Frontal cortex (tissue), 4 donors: ENCODE measurements at places on chromosomes 2 and 18.

DNA sequence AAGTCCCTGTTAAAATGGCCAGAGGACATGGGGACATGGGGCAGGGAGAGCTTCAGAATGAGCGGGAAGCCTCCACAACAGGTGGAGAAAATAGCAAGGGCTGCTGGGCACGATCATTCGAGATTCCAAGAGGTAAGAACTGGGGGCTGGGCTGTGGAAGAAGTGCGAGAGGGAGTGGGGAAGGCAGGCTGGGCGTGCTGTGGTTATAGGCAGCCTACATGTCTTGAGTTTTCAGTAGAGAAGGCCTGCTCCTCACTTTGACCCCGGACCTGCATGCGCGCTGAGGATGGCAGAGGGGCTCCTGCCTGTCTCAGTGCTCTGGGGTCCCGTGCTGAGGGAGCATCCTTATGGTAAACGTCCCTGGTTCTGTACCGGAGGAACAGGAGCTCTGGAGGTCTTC lies 115.5 kb downstream of the AGAP1 start:
- DNase-seq: no peak

GRCh38 chr2:128520340-128520739 lies 201.7 kb upstream of the HS6ST1 start:
- no peak for DNase-seq

DNA sequence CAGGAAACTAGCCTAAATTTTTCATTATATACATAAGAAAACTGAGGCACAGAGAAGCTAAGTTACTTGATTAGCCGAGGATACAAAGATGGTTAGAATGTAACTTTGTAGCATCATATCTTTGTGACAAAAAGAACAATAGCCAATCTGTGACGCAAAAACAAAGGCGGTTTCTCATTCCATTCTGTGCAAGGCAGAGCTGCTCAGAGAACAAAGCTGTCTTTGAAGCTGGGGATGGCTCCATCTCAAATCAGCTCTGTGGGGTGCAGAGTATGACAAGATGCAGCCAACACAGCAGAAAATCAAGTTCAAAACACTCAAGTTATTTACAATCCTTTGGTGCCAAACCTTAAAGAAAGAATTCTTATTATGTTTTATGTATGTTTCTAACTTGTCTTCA lies 81.9 kb upstream of the VWC2L start:
- DNase-seq: peak; percentile 33

- DNase-seq: no peak
Observed at GRCh38 chr2:206721256-206721920, 3.2 kb upstream of the DYTN start.

DNA sequence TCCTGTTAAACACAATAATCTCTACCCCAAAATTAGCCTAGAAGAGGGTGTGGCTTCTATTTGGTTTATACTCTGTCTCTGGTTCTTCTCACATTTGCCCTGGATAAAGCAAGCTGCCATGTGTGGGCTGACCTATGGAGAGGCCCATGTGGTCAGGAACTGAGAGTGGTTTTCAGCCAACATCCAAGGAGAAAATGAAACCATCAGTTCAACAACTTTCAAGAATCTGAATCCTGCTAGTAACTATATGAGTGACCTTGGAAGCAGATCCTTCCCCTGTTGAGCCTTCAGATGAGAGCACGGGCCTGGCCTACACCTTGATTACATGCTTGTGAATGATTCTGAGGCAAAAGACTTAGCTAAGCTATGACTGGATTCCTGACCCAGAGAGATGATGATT lies 11.5 kb upstream of the TRIB2 start:
- no peak for DNase-seq

DNA sequence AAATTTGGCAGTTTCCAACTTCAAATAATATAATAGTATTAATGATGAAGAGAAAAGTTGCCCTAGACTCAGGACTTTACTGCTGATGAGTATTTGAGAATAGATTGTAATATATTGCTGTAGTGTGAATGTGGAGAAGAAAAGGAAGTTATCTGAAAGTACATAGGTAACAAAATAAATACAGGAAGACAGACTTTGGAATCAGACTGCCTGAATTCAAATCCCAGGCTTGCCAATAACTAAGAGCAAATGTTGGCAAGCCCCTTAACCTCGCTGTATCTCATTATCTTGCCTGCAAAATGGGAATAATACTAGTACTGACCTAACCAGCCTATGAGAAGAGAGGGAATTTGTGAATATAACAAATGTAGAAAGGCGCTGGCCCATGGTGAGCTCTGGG lies 765.2 kb upstream of the ID2 start:
- DNase-seq: no peak

GRCh38 chr2:221169724-221170123 lies 402.4 kb downstream of the EPHA4 start:
- no peak for DNase-seq

DNA sequence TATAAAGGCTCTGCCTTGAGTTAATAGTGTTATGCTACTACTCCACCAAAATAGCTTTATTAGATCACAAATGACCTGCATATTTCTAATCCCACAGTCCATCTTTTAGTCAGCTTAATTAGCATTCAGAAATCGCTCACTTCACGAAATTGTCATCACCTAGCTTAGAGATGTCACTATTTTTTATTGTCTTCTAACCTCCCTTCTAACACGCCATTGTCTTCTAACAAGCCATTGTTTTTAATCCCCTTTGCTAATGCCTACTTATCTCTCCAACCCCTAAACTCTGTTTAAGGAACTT lies 97.1 kb downstream of the EPB41L5 start:
- no peak for DNase-seq

GRCh38 chr18:21669736-21670285 lies 34.8 kb downstream of the ABHD3 start:
- no peak for DNase-seq

- peak; percentile 10 for DNase-seq
Observed at GRCh38 chr2:44362207-44363015, 664 bp downstream of the CAMKMT start.

DNA sequence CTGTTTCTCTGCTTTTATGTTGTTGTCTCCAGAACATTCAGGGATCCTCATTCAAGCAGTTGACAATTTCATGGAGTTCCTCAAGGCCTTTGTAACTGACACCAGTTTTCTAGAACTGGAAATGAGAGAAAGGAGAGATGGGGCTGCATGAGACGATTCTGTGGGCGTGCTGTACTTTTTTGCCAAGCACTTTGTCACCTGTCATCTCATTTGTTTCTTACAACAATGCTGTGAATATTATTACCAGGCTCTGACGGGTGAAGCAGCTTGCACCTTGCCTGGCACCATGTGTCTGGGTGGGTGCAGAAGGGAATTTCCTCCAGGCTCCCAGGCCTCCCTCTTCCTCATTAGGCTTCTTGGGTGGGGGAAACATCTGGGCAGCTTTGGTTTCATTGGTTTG lies 22.2 kb upstream of the ATOH8 start:
- DNase-seq: no peak

- DNase-seq: no peak
Observed at GRCh38 chr18:59833785-59834184, 66.0 kb upstream of the PMAIP1 start.

GRCh38 chr2:123732563-123732962 lies 292.5 kb upstream of the CNTNAP5 start:
- DNase-seq: no peak

- no peak for DNase-seq
Observed at GRCh38 chr2:37232131-37232933, 874 bp downstream of the NDUFAF7 start.

DNA sequence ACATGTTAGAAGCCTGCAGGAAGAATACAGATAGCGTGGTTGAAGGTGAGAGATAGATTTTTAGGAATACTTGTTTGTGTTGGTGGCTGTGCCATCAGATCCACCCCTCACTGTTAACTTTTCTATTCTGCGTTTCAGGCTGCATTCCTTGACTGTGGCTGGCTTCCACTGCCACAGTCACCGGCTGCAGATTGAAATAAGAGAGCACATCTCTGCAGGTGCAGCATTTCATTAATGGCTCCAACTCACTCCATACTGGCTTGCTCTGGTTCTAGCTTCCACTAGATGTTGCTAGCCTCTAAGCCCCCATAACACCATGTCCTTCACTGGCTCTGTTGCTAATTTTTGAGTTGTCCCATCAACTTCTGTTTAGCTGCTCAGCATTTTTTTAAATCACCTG lies 286.5 kb downstream of the CPS1 start:
- DNase-seq: no peak

GRCh38 chr2:62339413-62339812 lies 143.5 kb downstream of the B3GNT2 start:
- no peak for DNase-seq

- no peak for DNase-seq
Observed at GRCh38 chr2:3637692-3638455, 20.1 kb upstream of the ALLC start.

DNA sequence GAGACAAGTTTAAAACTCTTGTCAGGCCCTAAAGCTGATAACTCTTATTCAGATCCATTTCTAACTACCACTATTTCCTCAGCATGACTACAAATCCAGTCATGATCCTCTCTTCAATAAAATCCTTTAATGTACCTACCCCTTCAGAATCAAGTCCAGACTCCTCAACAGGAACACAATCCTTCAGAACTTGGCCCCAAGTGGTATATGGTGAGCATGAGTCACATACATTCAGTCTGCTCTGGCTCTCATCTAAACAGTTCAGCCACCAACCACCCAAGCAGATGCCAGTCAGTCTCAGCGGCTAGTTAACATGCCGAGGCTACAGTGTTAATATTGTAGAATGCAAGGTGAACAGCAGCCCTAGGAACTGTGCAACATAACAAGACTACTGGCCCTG lies 9.7 kb downstream of the LMAN2L start:
- no peak for DNase-seq

GRCh38 chr2:52429740-52430139 lies 1337.9 kb upstream of the CHAC2 start:
- no peak for DNase-seq

- no peak for DNase-seq
Observed at GRCh38 chr2:202378662-202379358, 2.7 kb downstream of the BMPR2 start.

GRCh38 chr2:139544186-139544851 lies 764.1 kb upstream of the NXPH2 start:
- no peak for DNase-seq

- no peak for DNase-seq
Observed at GRCh38 chr2:148546270-148546669, 98.3 kb upstream of the EPC2 start.
